Activated effector memory CD4-positive, alpha-beta T cell treated with anti-CD3 and anti-CD28 coated beads, Interleukin-2, amount 50 U/mL, for 16 hours (primary cell): ENCODE measurements at places on chromosomes 5 and 9.

GRCh38 chr9:132545578-132545977 lies 36.8 kb upstream of the BARHL1 start:
- DNase-seq: no peak

GRCh38 chr9:14487547-14488185 lies 173.7 kb upstream of the NFIB start:
- DNase-seq: no peak

GRCh38 chr5:137313526-137314175 lies 185.5 kb downstream of the SPOCK1 start:
- no peak for DNase-seq

GRCh38 chr9:127022913-127023660 lies 99.3 kb downstream of the ANGPTL2 start:
- no peak for DNase-seq

- no peak for DNase-seq
These were observed 169.2 kb downstream of the FGF1 start for GRCh38 chr5:142516732-142517131.

DNA sequence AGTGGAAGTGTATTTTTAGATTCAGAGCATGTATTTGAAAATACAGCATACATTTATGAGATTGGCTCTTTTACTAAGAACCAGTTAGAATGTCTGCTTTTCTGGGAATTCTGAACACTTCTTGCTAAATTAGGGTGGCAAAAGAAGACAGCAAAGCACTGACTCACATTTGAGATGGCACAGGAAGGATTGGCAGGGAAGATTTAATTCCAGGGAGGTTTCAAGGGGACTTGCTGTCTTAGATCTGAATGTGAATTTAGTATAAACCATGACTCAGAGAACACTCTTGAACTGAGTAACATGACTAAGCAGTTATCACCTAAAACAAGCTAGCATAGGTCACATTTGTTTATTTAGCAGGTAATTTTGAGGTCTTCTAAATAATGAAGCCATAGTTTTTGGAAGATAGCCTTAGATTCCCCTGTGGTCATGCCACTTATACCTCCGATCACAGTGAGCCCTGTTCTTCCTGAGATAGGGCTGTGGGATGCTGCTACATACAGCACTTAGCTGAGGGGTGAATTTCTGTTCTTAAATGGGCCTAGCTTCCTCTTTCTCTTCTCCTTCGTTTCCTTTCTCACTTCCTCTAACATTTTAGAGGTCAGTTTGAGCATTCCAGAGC lies 173.8 kb downstream of the PCSK1 start:
- DNase-seq: no peak

GRCh38 chr5:160959804-160960203 lies 107.8 kb upstream of the ATP10B start:
- DNase-seq: no peak

GRCh38 chr9:93582550-93582949 lies 6.2 kb downstream of the PHF2 start:
- DNase-seq: no peak
